ENCODE measurements at places on chromosomes 12 and 14.

DNA sequence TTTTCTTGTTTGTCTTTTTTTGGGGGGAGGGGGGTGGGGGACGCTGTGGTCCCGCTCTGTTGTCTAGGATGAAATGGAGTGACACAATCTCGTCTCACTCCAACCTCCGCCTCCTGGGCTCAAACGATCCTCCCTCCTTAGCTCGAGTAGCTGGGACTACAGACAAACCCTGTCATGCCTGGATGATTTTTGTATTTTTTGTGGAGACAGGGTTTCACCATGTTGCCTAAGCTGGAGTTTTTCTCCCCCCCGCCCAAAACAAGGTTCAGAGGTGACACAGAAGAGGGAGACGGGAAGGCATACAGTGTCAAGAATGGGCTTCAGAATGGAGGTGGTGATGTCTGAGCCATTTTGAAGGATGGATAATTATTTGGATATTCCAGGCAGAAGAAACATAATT is 116.9 kb upstream of the ATF1 start:
- no peak for DNase-seq

GRCh38 chr12:130179621-130180020 is 17.4 kb downstream of the FZD10 start:
- DNase-seq: no peak

DNA sequence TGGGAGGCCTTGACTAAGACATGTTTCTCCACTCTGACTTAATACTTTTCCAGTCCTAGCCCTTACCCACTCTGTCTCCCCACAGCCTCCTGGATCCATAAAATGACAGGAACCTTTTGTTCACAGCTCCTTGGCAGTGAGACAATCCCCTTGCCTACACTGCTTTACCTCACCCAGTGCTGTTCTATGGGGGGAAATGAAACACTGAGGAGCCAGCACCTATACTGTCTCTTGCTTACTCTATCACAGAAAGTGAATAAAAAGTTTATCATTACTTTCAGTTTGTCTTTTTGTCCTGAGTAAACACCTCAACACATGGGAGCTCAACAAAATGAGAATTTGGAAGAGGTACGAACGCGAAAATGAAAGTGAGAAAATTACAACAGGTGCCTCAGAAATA is 127.2 kb upstream of the DAAM1 start:
- no peak for DNase-seq

- DNase-seq: no peak
Measured at GRCh38 chr14:91225025-91225424, 19.5 kb downstream of the GPR68 start.
